Hindlimb muscle (tissue), 1 donor: ENCODE measurements at places on chromosomes 3 and 15.

DNA sequence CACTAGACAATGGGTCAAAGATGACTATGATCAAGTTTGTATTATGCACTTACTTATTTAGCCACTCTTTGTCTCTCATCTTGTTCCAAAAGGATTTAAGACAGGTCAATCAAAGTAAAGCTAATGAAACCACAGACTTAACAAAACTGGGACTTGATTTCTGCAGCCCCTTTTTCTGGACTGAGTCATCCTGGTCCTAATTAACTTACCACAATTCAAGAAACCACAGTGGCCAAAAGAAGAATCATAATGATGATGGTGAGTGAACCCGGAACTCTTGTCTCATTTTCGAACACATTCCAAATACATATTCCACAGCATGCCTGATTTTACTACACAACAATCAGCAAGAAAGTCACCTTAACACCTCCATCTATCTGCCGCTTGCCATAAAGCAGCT lies 1333.0 kb downstream of the ROBO1 start:
- DNase-seq, result no peak

- no peak for DNase-seq
Measured at GRCh38 chr3:8589880-8590556, 54.6 kb downstream of the SSUH2 start.

DNA sequence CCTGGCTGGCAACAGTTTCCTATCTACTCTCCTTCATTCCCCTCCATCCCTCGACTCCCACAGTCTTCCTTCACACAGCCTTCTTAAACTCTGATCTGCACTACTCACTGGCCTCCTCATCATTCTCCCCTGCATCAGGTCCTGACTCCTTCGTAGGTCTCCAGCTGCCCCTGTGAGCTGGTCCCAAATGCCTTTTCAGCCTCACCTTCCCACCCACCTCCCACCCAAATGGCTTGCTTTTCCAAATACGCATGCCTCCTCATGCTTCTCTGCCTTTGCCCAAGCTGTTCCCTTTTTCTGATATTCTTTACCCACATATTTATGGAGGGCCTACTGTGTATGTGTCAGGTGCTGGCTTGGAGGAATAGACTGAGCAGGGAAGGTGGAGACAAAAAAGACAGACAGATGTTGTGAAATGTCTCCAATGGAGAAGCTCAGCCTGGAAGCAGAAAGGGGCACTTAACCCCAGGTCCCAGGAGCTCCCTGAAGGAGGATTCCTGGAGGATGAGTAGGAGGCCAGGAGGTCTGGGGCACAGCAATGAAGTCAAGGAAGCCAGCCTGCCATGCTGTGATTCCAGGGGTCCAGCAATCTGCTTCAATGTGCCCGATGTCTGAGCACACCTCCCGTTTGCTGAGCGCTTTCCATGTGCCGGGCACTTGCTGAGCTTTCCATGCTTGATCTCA lies 252.2 kb downstream of the SHQ1 start:
- DNase-seq, result no peak

- no peak for DNase-seq
Measured at GRCh38 chr3:62735510-62735909, 139.7 kb downstream of the CADPS start.

DNA sequence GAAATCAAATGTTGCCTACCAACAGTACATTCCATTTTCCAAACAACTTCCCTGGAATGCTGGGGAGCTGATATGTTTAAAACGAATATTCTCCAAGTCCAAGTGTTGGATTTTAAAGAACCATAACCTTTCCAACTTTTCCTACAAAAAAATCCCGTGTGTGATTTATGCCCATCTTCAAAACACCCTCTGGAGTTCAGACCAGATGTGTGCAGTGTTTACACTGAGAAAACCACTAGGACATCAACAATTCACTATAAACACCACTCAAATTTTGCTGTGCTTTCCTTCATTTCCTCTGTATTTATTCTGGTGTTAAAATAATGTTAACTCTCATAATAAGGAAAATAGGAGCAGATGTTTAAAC lies 2.4 kb downstream of the VGLL4 start:
- no peak for DNase-seq

DNA sequence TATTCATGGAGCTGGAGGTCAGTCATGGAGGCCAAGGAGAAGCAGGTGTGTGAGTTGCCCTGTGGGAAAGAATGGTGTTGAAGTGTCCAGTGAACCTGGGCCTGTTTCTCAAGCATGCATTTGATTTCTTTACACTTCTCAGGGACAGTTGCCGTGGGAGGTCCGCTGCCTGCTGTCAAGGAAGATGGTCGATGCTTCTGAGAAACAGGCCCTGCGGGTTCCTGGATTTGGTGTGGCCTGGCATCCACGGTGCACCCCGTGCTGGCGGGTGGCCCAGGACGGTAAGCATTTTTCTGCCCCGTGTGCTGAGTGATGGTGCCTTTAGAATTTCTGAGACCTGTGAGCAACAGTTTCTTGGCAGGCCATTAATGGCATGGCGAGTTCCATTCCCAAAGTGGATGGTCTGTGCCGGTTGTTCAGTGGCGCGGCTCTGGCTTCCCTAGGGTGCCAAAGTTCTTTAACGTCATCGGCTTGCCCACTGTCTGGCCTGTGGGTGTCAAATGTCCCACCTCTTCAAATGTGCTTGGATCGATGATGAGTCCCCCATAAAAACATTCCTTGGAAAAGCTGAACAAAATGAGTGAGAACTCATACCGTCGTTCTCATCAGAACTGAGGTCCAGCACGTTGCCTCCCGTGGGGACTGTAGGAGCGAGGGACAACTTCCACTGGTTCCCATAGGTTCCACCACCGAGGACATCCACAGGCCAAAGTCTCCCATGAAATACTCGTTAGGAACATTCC lies 107.2 kb downstream of the SNRPN start:
- DNase-seq, result no peak

DNA sequence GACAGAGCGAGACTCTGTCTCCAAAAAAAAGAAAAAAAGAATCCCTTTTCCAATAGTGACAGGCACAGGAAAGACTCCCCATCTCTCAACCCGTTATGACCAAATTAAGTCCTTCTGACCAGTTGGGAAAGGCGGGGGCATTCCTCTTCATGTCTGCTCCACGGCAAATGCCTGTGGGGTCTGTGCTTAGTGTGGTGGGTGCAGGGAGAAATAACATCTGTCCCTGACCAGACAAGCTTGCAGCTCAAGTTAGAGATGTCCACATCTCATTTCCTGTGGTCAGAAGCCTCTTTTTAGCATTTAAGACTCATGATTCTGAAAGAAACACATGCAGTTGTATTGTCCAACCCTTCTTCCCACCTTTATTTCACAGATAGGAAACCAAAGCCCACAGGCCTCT lies 16.2 kb downstream of the PLA1A start:
- no peak for DNase-seq

DNA sequence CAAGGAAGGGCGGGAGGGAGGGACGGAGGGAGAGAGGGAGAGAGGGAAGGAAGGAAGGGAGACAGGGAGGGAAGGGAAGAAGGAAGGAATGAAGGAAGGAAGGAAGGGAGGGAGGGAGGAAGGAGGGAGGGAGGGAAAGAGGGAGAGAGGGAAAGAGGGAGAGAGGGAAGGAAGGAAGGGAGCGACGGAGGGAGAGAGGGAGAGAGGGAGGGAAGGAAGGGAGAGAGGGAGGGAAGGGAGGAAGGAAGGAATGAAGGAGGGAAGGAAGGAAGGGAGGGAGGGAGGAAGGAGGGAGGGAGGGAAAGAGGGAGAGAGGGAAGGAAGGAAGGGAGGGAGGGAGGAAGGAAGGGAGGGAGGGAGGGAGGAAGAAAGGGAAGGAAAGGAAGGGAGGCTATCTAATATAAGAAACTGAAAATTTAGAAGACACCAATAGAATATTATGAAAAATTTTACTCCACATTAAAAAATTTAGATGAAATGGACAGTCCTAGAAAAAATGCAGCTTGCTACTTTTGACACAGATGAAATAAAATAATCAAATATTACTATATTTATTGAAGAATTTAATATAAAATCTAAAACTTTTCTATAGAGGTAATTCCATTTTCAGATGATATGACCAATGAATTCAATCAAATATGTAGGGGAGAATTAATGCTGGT lies 280.3 kb upstream of the SLITRK3 start:
- DNase-seq, result no peak

DNA sequence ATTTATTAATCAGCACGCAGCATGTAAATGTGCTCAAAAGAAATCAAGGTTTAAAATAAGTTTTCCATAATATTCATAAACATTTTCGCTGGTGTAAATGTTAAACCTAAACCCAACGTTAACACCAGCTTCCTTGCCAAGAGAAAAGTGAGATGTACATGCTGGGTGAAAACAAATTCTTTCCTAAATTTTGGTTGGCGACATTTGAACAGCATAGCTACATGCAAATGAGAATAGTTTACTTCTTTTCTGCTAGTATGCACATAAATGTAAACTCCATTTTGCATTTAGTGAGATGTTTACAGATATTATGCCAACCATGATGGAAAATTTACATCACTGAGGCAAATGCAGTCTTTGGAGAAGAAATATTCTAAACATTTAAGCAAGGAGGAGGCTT lies 182.2 kb downstream of the GAP43 start:
- no peak for DNase-seq

- DNase-seq, result no peak
Measured at GRCh38 chr3:72470904-72471417, 377.3 kb downstream of the SHQ1 start.

DNA sequence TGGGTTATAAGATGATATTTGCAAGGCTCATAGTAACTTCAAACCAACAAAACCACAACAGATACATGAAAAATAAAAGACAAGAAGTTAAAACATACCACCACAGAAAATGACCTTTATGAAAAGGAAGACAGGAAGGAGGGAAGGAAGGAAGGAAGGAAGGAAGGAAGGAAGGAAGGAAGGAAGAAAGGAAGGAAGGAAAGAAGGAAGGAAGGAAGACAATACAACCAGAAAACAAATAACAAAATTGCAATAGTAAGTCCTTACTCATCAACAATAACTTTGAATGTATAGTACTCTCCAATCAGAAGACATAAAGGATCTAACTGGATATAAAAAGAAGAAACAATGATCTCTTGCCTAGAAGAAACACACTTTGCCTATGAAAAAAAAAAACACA lies 287.4 kb upstream of the DCBLD2 start:
- no peak for DNase-seq

GRCh38 chr15:70770863-70771262 lies 7.5 kb upstream of the UACA start:
- DNase-seq, result no peak

GRCh38 chr15:84929795-84930603 lies 45.5 kb downstream of the SLC28A1 start:
- no peak for DNase-seq

DNA sequence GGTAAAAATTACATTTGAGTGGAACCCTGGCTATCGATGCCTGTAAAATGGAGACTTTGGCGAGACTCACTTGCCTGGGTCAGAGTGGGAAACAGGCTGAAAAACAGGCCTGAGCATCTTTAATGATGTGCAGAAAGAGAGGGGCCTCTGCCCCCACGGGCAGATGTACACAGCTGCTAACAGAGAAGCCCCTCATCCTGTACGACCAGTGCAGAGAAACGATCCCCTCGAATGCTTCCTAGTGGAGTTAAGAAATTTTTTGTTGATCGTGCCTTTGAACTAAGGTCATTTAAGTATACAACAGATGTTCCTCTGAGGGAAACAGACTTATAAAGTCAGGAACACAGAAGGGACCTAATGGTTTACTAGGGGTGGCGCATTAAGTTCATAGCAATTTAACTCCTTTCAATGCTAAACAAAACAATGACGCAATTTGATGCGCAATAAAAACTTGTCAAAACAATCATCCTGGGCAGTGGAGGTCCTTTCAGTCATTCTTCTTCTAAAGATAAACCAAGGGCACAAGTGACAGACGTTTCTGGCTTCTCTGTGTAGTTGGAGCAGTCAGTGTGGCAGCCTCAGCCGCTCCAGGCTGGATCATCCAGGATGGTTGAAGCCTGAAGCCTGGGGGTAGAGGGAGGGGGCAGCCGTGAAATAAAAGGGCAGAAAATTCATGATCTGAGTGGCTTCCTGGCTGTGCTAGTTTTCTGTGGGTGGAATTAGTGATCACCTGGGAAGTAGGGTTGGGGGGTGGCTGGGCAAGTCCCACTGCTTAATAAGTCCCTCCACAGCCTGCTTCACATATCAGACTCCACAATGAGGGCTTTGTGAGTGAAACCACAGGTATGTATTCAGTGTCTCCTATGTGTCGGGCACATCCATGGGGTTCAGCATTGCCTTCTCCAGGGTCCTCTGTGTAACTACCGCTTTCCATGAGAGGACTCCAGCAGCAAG lies 50.8 kb upstream of the MRPS22 start:
- DNase-seq, result no peak

GRCh38 chr3:147411815-147412241 lies 2.7 kb downstream of the ZIC1 start:
- DNase-seq, result no peak

- DNase-seq, result no peak
Measured at GRCh38 chr3:128539376-128539775, 46.4 kb upstream of the GATA2 start.

GRCh38 chr3:20040548-20041196 lies 426 bp downstream of the KAT2B start:
- peak; percentile 80 for DNase-seq

GRCh38 chr3:170077361-170077760 lies 39.6 kb downstream of the GPR160 start:
- no peak for DNase-seq

DNA sequence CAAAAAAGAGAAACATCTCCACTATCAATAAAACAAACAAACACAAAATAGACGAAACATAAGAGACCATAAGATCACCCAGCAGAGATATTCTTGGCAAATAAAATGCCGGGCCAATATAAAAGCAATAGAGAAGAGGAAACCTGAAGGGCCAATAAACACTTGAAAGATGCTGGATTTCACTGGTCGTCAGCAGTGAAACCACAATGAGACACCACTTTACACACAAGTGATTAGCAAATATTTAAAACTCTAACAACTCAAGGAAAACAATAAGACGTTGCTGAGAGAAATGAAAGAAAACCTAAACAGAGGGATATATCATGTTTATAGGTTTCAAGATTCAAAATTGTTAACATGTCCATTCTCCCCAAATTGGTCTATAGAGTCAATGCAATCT lies 148.5 kb downstream of the WDR76 start:
- DNase-seq, result no peak

DNA sequence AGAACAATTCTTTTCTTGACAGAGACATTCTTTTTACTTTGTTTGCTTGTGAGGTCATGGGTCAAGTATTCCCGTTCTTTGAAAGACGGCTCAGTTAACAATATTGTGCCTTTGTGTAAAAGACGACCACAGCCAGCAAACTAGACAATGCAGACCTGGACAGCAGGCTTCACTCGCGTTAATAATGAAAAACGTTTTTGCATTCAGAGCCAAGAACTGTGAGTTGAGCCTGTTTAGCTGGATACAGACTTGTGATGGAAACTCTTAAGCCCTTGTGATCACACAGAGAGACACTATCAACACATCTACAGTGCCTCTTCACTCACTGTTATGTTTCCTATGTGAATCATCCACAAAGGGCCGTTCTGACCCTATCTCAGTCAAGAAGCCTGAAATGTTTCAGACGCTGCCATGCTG lies 37.3 kb upstream of the CMTM7 start:
- no peak for DNase-seq
